ENCODE measurements at places on chromosomes 13 and 19.

DNA sequence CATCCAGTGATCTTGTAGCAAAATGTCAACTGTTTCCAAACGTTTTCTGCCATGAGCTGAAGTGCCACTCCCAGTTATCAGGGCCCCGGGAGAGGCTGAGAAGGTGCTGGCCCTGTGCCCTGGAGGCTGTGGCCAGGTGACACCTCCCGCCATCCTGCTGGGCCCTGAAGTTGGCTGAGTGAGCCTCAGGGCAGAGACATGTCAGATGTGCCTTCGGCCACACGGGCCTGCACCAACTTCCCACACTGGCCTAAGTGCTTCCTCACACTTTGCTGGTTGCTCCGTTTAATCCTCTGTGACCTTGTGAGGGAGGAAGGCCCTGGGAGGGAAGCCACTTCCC is 4.8 kb downstream of the ADPRHL1 start:
- no peak for DNase-seq

- peak; percentile 1 for DNase-seq
Observed at GRCh38 chr13:68304286-68304893, 1074.3 kb upstream of the PCDH9 start.

DNA sequence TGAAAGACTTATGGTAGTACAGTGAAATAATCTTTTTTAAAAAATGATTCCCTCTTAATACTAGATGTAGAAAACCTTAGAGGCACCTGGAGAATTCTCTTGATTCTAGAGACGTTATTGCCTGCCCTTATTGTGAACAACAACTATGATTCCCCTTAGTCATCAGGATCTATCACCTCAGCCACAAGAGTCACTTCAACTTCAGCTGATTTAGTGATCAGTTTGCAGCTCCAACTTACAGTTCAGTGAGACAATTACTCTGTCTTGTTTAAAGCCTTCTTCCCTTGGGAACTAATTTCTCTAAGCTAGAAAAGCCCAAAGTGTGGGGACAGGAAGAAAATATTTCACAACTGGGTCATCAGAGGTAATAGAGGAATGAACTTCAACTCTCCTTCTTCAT is 254.3 kb upstream of the SLITRK1 start:
- no peak for DNase-seq

DNA sequence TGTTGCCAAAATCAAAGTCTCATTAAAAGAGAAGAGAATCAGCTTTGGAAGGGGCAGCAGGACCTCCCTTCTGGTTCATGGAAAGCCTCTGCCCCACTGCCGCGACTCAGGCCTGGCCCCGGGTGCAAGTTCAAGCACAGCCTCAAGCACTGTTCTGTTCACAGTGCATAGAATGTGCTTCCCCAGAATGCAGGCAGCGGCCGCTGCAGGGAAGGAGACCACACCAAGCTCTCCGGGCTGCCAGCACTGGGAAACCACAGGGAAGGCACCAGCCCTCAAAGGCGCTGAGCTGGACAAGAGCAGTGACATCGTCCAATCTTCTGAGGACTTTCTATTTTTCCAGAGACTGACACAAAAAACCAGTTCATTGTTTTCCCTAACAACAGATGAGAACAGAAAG is 55.5 kb downstream of the CRYL1 start:
- no peak for DNase-seq

GRCh38 chr13:57128909-57129308 is 11.8 kb upstream of the PRR20A start:
- DNase-seq = no peak

DNA sequence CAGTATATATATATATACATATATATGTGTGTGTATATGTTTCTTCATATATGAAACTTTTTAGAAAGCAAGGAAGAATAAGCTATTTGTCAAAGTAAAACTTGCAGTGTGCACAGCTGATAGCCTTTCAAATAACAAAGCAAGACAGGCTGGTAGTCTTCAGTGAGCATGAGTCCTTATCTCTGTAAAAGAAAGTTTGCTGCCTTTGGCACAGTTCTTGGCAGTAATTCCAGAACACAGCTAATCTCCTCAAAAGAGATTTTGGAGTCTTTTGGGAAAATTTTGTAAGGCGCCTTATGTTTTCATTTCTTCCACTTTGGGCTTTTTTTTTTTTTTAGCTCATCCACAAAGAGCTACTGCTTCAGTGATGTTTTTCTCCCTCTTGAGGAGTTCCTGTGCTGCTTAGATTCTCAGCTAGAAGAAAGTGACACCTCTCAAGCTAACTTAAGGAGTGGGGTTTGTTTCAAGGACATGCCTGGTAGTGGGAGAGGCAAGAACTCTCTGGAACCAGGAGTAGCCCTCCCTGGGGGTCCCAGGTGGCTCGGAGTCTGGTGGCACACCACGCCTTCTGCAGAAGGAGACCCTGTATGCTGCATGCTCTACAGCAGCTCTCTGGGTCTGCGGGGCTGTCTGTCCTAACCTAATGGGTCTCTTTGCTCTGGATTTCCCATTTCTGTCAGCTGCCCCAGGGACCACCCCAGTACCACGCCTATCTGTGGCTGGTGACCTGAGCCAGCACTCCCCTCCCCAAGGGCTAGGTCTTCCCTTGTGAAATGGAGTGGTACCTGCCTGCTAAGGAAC is 58.8 kb downstream of the TNFRSF19 start:
- peak; percentile 44 for DNase-seq

- no peak for DNase-seq
Observed at GRCh38 chr13:28375250-28375930, 119.5 kb downstream of the FLT1 start.

- DNase-seq = no peak
Observed at GRCh38 chr19:17490411-17490810, 20.1 kb downstream of the SLC27A1 start.

GRCh38 chr19:3707868-3708206 is 347 bp upstream of the TJP3 start:
- DNase-seq = no peak

GRCh38 chr13:97185291-97185690 is 36.8 kb upstream of the MBNL2 start:
- no peak for DNase-seq

DNA sequence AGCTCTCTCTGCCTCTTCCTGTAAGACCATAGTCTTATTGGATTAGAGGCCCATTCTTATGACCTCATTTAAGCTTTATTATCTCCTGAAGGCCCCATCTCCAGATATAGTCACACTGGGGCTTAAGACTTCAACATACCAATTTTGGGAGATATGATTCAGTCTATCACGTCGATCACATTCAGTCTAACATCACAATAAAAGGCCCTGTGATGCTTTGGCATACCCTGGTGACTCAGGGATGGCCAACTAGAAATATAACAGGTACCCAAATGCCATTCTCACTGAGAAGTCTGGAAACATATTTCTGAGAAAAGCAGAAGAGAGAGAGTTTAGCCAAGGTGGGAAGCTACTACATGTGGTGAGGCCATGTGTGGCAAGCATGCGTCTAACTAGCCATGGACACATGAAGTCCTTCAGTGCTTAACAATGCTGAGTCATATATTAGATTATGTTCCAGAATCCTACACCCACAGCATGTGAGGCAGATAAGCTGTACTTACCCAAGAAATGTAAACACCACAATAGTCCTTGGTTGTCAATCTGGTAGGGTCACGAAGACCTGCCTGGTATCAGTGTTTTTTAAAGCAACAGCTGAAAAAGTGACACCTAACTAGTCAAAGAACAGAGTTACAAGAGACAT is 485.1 kb downstream of the FOXO1 start:
- DNase-seq = peak; percentile 87

DNA sequence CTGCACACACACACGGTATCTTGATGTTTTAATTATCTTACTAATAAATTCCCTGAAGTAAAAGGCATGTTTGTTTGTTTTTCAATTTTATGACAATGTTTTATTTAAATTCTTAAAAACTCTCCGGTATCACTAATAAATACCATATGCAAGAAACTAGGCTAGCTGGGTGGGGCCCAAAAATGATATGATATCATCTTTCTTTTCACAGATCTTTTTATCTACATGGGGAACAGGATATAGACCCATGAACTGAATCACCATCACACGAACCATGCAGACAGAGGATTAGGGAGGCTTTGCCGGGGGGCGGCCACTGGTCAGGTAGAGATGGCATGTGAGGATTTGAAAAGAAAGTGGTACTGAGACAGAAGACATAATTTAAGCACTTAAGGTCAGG is 266.4 kb downstream of the ENOX1 start:
- no peak for DNase-seq

DNA sequence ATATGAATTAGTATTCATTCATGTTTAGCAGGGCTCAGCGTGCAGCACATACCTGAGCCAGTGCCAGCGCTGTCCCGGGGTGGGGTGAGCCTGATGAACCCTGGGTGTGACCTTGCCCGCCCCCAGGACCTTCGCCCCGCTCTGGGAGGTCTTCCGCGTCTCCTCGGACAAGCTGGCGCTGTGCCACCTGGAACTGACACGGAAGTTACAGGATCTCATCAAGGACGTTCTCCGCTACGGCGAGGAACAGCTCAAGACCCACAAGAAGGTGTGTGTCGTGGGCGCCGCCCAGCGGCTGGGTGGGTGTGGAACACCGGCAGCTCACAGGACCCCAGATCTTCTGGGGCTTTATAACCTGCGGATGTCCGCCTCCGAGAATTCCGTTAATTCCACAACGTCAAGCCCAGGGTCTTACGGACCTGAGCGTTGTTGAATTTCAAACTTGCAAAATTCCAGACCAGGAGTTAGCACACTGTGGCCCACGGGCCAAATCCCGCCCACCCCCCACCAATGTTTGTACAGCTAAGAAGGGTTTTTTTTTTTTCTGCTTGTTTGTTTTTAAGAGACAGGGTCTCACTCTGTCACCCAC is 15.4 kb downstream of the FCHO1 start:
- peak; percentile 52 for DNase-seq

GRCh38 chr19:6516659-6517291 is 14.1 kb upstream of the TNFSF9 start:
- peak; percentile 60 for DNase-seq

GRCh38 chr19:38735257-38735686 is 9.0 kb downstream of the CAPN12 start:
- DNase-seq = no peak

- no peak for DNase-seq
Observed at GRCh38 chr13:46953331-46953730, 56.5 kb upstream of the HTR2A start.

DNA sequence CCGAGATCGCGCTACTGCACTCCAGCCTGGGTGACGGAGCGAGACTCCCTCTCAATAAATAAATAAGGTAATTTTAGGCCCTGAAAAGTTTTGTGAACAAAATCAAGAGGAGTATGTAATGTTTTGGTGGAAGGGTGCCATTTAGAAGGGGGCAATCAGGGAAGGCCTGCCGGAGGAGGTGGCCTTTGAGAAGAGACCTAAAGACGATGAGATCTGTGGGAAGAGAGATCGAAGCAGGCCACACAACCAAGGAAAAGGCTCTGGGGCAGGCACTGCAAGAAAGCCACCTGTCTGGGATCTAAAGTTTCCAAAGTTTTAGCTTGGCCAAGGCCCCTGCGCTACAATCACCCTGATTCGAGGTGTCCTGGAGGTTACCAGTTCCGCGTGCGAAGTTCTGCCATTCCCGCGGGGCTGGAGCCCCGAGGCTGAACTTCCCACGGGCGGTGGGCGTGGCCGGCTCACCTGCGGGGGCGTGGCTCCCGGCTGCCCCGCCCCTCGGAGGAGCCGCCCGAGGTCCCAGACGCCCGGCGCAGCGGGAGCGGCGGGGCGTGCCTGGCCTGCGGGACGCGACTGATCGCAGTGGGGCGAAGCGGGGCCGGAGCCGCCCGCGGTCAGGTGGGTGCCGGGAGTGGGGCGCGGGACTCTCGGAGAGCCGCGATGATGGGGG is at the start of gene KLC3:
TSS of gene KLC3 (plus strand) at position 519 of the 667 bp plus-strand sequence. CDS start 4,792 bp downstream, outside the sequence.
- no peak for DNase-seq

DNA sequence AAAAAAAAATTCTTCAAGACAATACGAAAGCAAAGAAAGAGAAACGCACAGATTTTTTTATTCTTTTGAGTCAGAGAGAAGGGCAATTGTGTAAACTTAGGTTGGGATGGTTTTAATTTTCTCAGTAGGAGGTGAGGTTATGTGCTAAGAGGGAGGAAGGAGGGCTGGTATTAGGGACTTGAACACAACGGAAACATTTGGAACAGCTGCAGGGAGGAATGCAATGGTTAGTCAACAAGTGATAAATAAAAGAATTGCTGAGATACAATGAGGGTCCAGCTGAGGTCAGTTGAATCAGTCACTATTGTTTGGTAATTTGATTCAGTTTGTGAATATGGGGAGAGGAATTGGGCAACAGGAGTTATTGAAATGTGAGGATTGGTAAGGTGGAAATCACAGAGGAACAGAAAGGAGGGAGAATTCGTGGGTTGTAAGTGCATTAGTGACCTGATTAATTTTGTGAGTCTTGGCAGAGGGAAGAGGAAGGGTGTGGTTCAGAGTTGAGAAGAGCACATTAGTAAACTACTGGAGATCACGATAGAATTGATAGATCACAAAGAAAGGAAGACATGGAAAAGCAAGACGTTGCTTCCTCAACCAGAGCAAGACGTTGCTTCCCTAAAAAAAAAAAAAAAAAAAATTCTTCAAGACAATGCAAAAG is 499.5 kb upstream of the SPRY2 start:
- DNase-seq = no peak

GRCh38 chr13:42048342-42048683 is at the start of gene DGKH:
Gene DGKH (plus strand): TSS chr13:42048648. CDS start chr13:42048774, 126 bp downstream.
- DNase-seq = no peak

- no peak for DNase-seq
Observed at GRCh38 chr19:48443731-48444128, 2.1 kb upstream of the GRWD1 start.

- DNase-seq = no peak
Observed at GRCh38 chr19:55379174-55379573, 2.5 kb downstream of the TMEM190 start.

- no peak for DNase-seq
Observed at GRCh38 chr13:67258482-67258881, 28.3 kb upstream of the PCDH9 start.

- no peak for DNase-seq
Observed at GRCh38 chr13:24274452-24275021, 34.8 kb upstream of the C1QTNF9 start.

DNA sequence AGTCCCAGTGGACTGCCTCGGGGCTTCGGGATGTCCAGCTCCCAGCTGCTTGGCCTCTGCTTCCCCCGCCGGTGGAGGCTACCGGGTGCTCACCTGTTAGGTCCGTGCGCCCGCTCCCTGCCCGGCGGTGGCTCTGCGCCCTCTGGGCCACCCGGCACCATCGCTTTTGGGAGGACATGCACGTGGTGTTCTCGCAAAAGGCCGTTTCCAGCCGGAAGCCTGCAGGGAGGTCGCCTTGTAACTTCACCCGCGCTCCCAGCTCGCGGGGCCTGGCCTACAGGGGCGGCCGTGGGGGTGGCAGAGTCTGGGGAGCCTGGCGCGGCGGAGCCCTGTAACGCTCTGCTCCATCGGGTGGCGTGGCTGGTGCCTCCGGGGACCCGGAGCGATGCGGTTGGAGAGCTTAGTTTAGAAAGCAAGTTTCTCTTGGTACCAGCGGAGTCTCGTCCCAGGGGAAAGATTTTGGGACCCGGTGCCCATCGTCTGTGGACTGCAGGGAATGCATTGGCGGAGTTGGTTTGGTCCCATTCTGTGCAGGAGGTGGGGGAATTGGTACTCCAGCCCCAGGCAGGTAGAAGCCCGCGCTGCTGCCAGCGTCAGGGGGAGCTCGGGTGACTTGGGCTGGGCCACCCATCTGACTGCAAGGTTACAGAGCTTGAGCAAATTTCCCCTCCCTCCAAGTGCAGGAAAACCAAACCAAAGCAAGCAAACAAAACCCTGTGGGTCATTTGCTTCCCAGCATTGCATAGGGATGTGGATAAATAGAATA is 673 bp downstream of the SPATA13 start:
- no peak for DNase-seq

- peak; percentile 95 for DNase-seq
Observed at GRCh38 chr13:30865123-30866049, 40.7 kb upstream of the MEDAG start.

GRCh38 chr13:61592489-61592888 is 176.8 kb upstream of the PCDH20 start:
- no peak for DNase-seq

- no peak for DNase-seq
Observed at GRCh38 chr19:35731779-35732405, 10.4 kb downstream of the IGFLR1 start.

Measured in astrocyte (in vitro differentiated cells and primary cell).